ENCODE measurements at places on chromosomes 13 and 19. TPM values are rescaled to one million over a fixed set of nuclear protein-coding genes. Genes with fewer than 3 reads are reported as not detected.
A peak's percentile ranks its signal among the peaks of the same experiment; 100 is the strongest.

Gene ONECUT3
- total RNA-seq, result not detected

Gene PRKCG
- total RNA-seq, result not detected

Gene C1QTNF9B
- 0.32 TPM for total RNA-seq

Gene ZNF416
- 6.2 TPM for total RNA-seq

- peak overlapping the region; percentile 76 for H3K4me3 ChIP-seq
- H3K4me1 ChIP-seq, result no peaks in the 10 kb centered on the region
- H3K27me3 ChIP-seq, result no peaks in the 10 kb centered on the region
- peak; percentile 37 for DNase-seq
These were observed 572 bp upstream of the FKBP8 start for GRCh38 chr19:18543814-18544475.

DNA sequence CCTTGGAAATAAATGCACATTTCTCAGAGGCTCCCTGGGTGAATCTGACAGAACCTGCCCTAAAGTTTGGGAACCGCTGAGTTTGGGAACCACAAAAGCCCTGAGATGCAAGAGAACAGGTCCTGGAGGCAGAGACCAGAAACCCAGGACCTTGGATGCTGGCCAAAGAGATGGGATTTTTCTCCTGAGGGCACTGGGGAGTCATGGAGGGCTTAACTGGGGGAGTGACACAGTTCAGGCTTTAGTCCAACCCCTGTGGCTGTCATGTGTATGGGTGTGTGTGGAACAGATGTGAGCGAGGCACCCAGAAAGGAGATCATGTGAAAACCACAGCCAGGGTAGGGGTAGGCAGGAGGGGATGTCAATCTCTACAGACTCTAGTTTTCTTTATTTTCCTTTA is 3.9 kb upstream of the NCCRP1 start:
- H3K27me3 ChIP-seq, result peaks cover 17% of the 10 kb centered on the region
- no peak overlapping the region for H3K4me3 ChIP-seq
- H3K27ac ChIP-seq, result no peak overlapping the region

DNA sequence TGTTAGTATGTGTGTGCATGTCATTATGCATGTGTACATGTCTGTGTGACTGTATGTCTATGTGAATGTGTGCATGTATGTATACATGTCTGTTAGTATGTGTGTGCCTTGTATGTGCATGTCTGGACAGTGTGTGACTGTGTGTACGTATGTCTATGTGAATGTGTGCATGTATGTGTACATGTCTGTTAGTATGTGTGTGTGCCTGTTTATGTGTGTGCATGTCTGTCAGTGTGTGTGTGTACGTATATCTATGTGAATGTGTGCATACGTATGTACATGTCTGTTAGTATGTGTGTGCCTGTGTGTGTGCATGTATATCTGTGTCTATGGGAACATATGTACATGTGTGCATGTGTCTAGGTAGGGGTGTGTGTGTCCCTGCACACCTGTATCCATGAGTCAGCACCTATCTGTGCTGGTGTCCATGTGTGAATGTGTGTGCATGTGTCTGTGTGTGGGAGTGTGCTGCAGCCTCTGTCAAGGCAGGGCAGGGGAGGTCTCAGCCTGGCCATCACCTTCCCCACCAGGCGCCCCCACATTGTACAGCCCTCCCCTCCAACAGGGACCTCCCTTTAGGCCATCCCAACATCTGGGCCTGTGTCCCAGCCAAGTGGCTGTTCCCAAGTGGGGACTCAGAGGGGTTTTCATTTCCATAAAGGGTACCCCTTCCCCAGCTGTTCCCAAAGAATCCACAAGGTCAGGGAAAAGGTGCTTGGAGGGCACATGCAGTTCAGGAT is 4.4 kb downstream of the GAS6 start:
- no peak for DNase-seq
- peaks cover 6% of the 10 kb centered on the region for H3K4me1 ChIP-seq
- H3K36me3 ChIP-seq, result no peaks in the 10 kb centered on the region
- H3K27me3 ChIP-seq, result no peaks in the 10 kb centered on the region
- H3K4me3 ChIP-seq, result no peak overlapping the region

DNA sequence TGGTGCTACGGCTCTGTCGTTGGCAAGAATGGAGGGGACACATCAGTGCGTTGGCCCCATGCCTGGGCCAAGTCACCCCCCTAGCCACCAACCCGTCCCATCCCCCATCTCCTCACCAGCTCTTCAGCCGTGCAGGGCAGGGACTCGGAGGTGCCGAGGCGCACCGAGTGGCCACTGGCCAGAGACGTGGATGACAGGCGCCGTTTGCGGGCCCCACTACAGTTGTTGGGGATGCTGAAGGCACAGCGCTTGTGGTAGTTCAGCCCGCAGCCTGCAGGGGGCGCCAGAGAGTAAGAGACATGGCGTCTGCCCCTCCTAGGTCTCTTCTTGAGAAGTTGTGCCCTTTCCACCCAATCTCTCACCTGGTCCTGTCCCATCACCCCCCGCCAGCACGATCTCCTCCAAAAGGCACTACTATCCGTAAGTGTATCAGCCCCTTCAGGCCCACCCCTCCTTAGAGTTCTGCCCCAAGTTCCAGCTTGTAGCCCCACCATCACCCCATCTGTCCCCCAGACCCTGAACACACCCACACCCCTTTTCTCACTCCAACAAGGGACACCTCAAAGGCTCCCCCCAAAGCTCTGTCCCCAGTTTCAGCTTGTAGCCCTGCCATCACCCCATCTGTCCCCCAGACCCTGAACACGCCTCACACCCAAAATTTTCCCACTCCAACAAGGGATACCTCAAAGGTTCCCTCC is 12.4 kb downstream of the PRKD2 start:
- no peak overlapping the region for H3K4me3 ChIP-seq
- H3K27ac ChIP-seq, result no peak overlapping the region
- H3K36me3 ChIP-seq, result peaks cover 5% of the 10 kb centered on the region
- no peaks in the 10 kb centered on the region for H3K4me1 ChIP-seq
- H3K27me3 ChIP-seq, result no peaks in the 10 kb centered on the region

GRCh38 chr13:23828086-23828485 is 61.1 kb downstream of the MIPEP start:
- H3K36me3 ChIP-seq, result no peaks in the 10 kb centered on the region
- no peak overlapping the region for H3K4me3 ChIP-seq
- no peak overlapping the region for H3K27ac ChIP-seq
- no peaks in the 10 kb centered on the region for H3K4me1 ChIP-seq
- no peak for DNase-seq
- no peaks in the 10 kb centered on the region for H3K27me3 ChIP-seq

DNA sequence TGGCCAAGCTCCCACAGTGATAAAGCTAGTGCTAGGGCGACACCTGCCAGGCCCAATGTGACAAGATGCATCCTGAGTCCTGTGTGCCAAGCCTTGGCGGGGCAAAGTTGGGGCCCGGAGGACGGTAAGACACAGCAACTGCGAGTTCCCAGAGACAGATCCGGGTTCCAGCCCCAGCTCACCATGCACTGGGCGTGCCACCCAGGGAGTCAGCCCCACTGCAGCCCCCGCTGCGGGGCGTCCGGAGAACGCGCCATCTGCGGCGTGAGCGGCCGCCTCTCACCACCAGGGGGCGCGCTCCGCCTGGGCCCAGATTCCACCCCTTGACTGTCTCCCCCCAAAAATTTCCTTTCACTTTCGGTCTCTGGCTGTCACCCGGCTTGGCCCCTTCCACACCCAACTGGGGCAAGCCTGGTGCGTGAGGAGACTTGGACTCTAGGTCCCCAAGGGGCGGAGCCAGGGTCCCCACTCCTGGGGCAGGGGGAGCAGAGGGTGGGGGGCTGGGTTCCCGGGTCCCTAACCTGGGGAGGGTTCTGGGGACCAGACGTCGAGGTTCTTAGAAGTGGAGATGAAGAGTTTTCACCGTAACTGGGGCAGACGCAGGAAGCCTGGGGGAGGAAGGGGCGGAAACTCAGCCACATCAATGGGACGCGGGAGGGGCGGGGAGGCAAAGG is at the start of gene FLT3LG:
Gene FLT3LG, plus strand, starts transcription at position 348 of the 674 bp plus-strand sequence. CDS start 425 bp downstream, outside the sequence.
- H3K4me3 ChIP-seq, result peak within 1 kb of the TSS; percentile 84
- H3K36me3 ChIP-seq, result no peaks in the 10 kb centered on the region
- no peaks in the 10 kb centered on the region for H3K4me1 ChIP-seq
- H3K27me3 ChIP-seq, result no peaks in the 10 kb centered on the region

- no peaks in the 10 kb centered on the region for H3K27me3 ChIP-seq
- no peak overlapping the region for H3K4me3 ChIP-seq
- no peak overlapping the region for H3K27ac ChIP-seq
- no peaks in the 10 kb centered on the region for H3K4me1 ChIP-seq
These were observed 356.6 kb downstream of the EFNB2 start for GRCh38 chr13:106178816-106179215.

DNA sequence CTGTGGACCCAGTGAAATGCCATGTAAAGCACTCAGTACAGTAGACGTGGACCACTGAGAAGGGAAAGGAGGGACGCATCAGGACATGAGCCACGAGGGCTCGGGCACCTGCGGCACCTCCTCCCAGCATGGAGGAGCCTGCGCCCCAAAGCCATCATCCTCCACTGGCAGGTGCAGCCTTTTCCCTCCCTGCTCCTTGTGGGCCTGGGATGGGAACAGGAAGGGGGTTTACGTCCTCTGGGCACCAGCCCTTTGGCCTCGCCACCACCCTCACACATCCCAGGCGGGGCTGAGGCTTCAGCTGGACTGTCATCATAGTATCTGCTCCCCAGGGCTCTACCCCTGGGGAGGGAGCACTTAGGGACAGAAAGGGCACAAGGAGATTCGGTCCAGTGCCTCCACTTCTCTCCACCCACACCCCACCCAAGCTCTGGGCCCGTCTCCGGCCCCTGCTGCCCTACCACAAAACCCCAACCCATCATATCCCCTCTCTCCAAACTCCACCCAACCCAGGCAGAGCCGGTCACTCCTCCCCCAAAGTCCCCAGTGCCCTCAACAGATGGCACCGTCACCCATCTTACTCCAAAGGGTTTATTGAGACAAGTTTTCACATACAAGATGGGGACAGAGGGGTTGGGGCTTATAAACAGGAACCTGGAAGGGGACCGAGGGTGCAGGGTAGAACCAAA is 2.2 kb upstream of the PRKD2 start:
- H3K36me3 ChIP-seq, result no peaks in the 10 kb centered on the region
- peak overlapping the region; percentile 93 for H3K27ac ChIP-seq
- H3K27me3 ChIP-seq, result no peaks in the 10 kb centered on the region
- no peak for DNase-seq
- no peaks in the 10 kb centered on the region for H3K4me1 ChIP-seq
- no peak overlapping the region for H3K4me3 ChIP-seq

GRCh38 chr19:27774827-27775226 is 1438.1 kb downstream of the UQCRFS1 start:
- H3K4me3 ChIP-seq, result no peak overlapping the region
- H3K4me1 ChIP-seq, result no peaks in the 10 kb centered on the region
- no peak for DNase-seq
- H3K36me3 ChIP-seq, result no peaks in the 10 kb centered on the region
- no peak overlapping the region for H3K27ac ChIP-seq

DNA sequence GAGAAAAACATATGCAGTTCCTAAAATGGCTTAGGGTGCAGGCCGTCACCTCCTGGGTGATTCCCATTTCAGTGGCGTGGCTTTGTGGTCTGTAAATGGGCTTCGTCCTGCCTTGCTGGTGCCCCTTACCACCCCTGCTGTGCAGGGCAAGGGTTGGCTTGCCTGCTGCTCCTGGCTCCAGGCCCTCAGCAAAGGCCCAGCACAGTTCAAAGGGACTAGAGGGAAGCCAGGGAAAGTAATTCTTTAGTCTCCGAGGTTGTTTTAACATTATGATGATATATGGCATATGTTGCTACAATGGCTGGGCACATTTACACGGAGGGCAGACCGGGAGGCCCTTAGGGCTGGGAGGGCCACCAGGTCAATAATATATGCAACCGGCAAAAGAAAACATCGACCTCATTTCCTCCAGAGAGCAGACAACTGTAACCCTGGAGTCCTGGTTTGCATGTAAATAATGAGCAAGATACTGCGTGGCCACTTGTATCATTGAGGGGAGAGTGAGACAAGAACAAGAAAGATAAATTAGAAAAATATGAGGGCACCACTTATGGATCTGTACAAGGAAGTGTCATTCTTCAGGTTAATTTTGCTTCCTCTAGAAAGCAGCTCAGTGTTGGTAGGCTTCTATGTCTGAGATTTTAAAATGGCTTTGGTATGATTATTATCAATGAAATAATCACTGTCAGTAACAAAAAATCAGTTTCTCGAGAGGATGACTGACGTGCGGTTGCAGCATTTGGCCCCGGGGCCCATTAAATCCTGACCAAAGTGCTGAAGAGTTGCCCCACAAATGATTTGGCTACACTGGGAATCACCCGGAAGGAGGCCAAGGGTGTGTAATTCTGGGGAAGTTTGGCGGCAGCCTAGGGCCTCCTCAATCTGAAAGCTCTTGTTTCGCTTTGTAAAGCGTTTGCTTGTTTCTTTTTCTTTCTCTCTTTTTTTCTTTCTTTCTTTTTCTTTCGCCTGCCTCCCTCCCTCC is 32.8 kb upstream of the URI1 start:
- no peaks in the 10 kb centered on the region for H3K4me1 ChIP-seq
- DNase-seq, result no peak
- H3K27ac ChIP-seq, result no peak overlapping the region
- no peaks in the 10 kb centered on the region for H3K36me3 ChIP-seq
- no peaks in the 10 kb centered on the region for H3K27me3 ChIP-seq

DNA sequence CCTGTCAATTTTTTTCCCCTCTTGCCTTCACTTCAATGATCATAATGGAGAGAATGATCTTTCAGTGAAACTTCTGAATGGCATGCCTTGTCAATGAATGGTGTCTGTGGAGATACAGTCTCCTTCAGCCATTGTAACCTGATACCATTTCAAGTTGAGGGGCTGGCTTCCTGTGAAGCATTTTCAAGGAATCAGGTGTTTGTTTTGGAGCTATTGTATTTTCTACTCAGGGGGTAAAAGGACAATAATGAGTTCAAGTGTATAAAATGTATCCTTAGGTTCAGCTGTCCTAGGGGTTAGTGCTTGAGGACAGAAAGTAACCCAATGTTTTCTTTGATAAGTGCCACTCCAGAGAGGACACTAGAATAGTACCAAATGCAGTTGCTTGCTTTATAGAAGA is 23.8 kb upstream of the CBY2 start:
- no peak overlapping the region for H3K4me3 ChIP-seq
- no peak overlapping the region for H3K27ac ChIP-seq
- no peak for DNase-seq
- no peaks in the 10 kb centered on the region for H3K4me1 ChIP-seq
- no peaks in the 10 kb centered on the region for H3K27me3 ChIP-seq
- no peaks in the 10 kb centered on the region for H3K36me3 ChIP-seq

- H3K36me3 ChIP-seq, result no peaks in the 10 kb centered on the region
These were observed 254.0 kb upstream of the ARGLU1 start for GRCh38 chr13:106821979-106822378.

- H3K4me1 ChIP-seq, result no peaks in the 10 kb centered on the region
- no peaks in the 10 kb centered on the region for H3K36me3 ChIP-seq
- no peak for DNase-seq
- no peaks in the 10 kb centered on the region for H3K27me3 ChIP-seq
These were observed 125.5 kb upstream of the TRPC4 start for GRCh38 chr13:37995092-37995491.

DNA sequence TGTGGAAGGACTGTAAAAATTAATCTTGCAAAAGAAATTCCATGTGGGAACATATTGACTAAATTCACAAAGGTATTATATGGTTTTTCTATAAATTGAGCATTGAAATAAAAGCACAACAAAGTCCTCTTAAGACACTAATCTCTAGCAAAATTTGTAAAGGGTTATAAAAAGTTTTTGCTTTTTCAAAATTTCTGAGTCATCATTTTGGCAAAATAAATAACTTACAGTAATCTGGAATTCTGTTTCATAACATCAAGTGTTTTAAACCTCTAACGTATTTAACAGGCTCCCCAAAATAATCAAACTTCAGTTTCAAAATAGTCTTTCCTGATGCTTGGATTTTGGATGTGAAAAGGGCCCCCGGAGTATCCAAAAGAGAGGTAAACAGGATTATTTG is 26.0 kb downstream of the MED4 start:
- H3K4me1 ChIP-seq, result no peaks in the 10 kb centered on the region
- no peak for DNase-seq
- no peaks in the 10 kb centered on the region for H3K27me3 ChIP-seq
- H3K27ac ChIP-seq, result no peak overlapping the region
- H3K36me3 ChIP-seq, result no peaks in the 10 kb centered on the region

Data from breast epithelium (tissue), 4 donors.